ENCODE measurements at places on chromosomes 16 and 17. TPM values are rescaled to one million over a fixed set of nuclear protein-coding genes. Genes with fewer than 3 reads are reported as not detected.

Gene TMC5
- total RNA-seq, result 0.41 TPM

Gene KRTAP3-1
- not detected for total RNA-seq

Gene TSC2
- total RNA-seq, result 72.4 TPM

Gene CCL13
- total RNA-seq, result 4.3 TPM

Gene MLKL
- 4.7 TPM for total RNA-seq

Gene DECR2
- 14.4 TPM for total RNA-seq

Gene CCL8
- total RNA-seq, result 0.84 TPM

Gene DPEP2
- total RNA-seq, result 2.7 TPM

Gene WNT3
- 0.79 TPM for total RNA-seq

Gene SHISA6
- not detected for total RNA-seq

Gene SLC43A2
- 5.2 TPM for total RNA-seq

Gene ENPP7
- not detected for total RNA-seq

Gene C16orf92
- total RNA-seq, result not detected

Gene SPEM3
- total RNA-seq, result not detected

Gene CLEC18A
- 0.36 TPM for total RNA-seq

Gene CEP95
- total RNA-seq, result 16.3 TPM

Gene OR1E2
- total RNA-seq, result not detected

Gene ARHGAP44
- 7.8 TPM for total RNA-seq

Gene GIT1
- total RNA-seq, result 37.7 TPM

Gene CRK
- total RNA-seq, result 41.1 TPM

Gene IGF2BP1
- not detected for total RNA-seq
